G401 (cell line): ENCODE measurements at places on chromosomes 5 and 9.
A peak's percentile ranks its signal among the peaks of the same experiment; 100 is the strongest.

DNA sequence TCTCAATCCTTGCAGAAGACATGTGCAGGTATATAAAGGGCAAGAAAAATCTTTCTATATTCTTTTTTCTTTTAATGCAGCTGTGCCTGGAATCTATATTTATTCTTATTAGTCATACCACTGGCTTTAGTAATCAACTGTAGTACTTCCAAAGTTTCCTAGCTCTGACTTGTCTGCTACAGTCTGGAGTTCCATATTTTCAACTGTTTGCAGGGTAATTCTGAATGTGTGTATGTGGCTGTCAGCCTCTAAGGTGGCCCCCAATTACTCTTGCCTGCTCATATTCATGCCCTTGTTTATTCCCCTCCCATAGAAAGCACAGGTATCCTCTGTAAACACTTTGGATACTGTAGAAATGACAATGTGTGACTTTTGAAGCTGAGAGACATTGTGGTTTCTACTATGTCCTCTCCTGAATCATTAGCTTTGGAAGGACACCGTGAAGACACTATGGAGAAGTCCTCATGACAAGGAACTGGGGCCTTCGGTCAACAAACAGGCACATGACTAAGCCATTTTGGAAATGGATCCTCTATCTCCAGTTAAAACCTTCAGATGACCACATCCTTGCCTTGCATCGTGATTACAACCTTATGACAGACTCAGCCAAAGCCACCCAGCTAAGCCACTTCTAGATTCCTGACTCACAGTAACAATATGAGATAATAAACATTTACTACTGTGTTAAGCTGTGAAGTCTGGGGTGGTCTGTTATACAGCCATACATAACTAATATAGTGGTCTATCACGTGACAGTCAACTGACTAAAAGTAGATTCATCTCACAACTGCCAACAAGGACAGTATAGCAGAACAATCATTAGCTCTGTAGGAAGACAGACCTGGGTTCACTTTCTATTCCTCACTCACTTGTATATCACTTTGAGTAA, 49.5 kb upstream of the SUSD1 start:
- no peak for DNase-seq

- DNase-seq, result no peak
These were observed 66.0 kb downstream of the RAB3C start for GRCh38 chr5:58648846-58649245.

GRCh38 chr5:171635028-171635427, 150.6 kb upstream of the SMIM23 start:
- DNase-seq, result no peak

DNA sequence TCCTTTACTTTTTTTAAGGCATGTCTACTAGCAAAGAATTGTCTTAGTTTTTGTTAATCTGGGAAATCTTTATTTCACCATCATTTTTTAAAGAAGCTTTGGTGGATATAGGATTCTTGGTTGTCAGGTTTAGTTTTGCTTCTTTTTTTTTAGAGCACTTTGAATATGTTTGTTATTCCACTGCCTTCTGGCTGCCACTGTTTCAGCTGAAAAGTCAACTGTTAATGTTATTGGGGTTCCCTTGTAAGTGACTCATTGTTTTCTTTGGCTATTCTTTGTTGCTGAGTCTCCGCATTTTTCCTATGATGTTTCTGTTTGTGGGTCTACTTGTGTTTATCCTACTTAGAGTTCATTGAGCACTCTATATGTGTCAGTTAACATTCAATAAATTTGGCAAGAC, 44.4 kb downstream of the PHAX start:
- no peak for DNase-seq

DNA sequence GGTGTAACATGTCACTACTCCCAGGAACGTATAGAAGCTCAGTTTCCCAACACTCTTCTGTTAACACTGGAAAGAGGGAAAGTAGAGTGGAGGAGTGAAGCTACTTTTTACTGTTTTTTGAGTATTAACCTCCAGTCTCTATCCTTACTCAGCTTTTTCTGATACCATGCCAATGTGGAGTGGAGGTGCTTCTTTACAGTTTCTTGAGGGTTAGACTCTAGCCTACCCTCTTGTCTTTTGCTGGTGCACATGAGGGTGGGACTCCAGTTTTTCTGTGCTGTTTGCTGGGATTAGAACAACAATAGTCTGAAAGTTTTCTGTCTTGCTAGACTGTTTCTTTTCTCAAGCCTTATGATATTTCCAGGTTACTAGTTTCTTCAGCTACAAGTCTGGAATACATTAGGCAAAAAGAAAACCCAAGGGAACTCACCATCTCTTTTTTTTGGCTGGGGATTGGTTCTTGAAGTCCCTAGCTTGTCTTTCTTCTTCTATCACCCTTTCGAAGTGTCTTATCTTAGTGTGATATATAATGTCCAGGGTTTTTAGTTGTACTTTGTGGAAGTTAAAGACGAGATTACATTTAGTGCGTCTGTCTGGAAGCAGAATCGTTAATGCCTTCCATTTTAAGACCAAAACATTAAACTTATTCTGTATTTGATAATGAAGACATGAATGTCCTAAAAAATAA, 35.9 kb downstream of the PRR16 start:
- DNase-seq, result no peak

- DNase-seq, result peak; percentile 12
These were observed 88.8 kb upstream of the EQTN start for GRCh38 chr9:27385606-27386322.

GRCh38 chr9:119003882-119004617, 365.2 kb downstream of the BRINP1 start:
- no peak for DNase-seq

DNA sequence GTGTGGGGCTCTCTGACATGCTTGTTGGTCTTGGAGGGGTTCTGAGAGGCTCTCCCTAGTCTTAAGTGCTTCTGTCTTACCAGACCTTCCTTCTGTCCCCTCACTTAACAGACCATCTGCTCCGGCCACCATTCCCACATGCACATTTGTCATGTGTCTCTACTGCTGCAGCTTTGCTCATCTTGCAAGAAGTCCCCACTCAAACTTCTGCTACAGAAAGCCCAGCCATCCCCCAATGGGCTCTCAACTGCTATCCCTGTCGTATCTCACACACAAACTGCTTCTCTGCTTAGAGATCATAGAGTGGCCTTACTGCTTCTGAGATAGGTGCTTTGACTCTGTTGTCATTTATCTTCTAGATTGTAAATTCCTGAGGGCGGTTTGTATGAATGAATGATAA, 69.4 kb downstream of the NUP214 start:
- DNase-seq, result no peak

DNA sequence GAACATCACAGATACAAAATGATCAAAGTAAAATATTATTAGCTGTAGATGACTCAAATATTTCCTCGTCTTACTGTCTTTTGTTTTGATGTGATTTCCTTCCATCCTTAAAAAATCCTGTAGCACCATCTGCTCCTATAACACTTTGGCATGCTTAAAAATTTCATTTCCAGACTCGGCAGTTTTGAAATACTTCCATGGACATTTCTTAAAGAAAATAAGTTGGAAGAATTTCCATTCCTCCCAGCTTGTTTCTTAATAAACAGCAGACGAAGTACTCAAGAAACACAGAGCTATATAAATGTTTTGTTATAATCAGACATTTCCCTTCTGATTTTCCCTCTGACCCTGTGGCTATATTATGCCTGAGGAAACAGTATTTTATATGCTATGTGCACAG, 41.2 kb upstream of the SVEP1 start:
- peak; percentile 64 for DNase-seq

GRCh38 chr9:17060450-17060849, 74.4 kb upstream of the CNTLN start:
- DNase-seq, result no peak

DNA sequence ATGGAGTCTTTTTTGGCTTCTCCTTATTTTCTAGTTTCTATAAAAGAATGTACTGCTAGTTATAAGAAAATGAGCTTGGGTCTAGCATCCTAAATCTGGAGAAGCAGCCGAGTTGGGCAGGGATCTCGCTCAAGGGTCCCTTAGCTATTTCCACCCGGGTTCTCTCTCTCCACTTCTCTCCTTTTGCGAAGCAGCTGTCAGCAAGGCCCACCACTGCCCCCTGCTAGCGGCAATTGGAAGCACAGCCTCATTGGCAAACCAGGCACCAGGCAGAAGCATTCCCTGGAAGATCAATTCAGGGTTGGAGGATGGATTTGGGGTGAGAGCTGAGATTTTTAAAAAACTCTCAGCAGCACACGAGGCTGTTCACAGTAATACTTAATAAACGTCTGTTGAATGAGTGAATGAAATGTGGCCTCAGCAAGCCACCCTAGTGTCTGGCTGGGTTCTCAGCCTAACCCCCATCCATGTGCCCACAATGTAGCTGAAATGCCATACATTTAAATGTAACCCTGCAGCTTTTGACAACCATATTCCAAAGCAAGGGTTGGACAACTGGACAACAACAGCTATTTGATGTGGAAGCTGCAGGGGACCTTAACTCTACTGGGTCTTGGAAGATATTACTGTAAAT, 34.6 kb upstream of the TNIP1 start:
- peak; percentile 80 for DNase-seq

GRCh38 chr5:176810687-176811501, 535 bp downstream of the UNC5A start:
- DNase-seq, result peak; percentile 78

DNA sequence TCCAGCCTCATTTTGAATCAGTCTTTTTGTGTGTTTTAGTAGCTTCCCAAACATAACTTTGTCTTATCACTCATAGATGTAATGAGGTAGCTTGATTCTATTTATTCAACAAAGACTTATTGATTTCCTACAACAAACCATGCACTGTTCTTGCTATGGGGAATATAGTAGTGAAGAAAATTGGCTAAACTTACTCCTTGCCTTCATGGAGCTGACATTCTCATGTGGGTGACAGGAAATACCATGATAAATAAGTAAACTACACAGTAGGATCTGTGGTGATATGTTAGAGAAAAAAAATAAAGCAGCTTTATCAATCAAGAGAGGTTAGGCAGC, 255.7 kb upstream of the TNC start:
- no peak for DNase-seq

DNA sequence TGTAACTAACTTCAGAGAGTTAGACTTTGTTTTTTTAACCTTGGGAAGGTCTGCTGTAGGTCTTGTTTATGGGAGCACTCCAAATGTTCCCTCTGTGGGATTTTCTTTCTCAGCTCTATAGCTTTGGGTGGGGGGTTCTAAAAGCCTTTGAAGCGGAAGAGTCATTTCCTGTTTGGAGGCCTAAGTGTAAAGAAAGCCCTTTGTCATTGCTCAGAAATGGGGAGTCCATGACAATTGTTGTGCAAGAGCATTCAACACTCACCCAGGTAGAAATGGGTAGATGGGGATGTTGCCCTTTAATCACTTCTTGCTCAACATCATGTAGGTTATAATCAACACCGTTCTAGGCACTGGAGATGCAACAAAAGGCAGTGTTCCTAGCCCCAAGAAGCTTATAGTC, 30.3 kb upstream of the MAST4 start:
- DNase-seq, result no peak

DNA sequence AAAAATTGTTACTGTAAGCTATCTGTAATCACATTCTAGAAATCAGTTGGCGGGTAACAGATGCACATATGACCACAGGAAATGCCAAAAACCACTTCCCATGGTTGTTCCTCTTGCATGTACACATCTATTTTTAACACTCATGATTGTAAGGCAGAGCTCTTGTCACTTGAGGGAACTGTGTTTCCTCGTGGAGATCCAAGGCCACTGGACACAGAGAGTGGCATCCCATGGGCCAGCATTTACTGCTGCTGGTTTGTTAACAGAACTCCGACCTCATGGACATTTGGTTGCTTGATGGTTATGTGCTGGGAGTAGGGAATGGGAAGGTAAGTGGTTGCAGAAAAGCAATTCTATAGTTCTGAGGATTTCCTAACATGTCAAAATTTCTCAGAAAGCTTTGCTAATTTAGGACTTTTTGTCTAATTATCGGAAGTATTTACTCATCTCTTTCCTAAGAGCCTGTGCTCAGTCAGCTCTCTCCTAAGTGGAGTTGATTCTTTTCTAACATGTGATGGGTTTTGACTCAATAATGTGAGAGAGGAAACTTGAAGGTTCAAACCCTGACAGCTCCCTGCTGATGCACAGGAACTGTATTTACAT, 202.0 kb upstream of the NR3C1 start:
- DNase-seq, result no peak

- DNase-seq, result no peak
These were observed 144.9 kb downstream of the CCDC192 start for GRCh38 chr5:127848098-127848497.

DNA sequence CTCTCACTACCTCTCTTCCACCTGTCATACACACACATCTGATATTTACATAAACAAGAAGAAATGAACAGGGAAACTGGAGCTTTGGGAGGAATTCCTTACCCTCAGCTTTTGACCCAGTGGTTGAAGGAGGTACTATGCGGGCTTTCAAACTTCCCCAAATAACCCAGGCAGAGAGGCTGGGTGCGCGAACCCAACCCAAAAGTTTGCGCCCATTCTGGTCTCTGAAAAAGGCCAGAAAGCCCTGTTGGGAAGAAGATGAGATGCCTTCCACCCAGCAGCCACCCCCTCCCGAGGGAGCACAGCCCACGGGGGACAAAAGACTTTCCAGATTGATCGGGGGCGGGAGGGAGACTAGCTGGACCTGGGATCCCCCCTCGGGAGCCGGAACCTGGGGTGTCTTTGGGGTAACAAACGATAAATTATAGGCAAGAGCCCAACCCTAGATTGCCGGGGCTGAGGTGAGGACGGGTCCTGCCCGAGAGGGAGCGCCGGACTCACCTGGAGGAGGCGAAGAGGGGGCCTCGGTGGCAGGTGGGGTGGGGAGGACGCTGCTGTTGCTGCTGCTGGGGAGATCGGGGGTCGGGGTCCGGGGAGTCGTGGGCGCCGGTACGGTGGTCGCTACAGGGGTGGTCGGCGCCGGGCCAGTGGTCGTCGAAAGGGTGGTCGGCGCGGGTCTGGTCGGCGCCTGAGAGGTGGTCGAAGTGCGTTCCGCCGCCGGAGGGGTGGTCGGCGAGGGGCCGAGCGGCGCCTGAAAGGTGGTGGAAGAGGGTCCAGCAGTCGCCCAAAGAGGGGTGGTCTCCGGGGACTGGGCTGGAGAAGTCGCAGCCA, 798 bp downstream of the MEGF9 start:
- DNase-seq, result no peak

DNA sequence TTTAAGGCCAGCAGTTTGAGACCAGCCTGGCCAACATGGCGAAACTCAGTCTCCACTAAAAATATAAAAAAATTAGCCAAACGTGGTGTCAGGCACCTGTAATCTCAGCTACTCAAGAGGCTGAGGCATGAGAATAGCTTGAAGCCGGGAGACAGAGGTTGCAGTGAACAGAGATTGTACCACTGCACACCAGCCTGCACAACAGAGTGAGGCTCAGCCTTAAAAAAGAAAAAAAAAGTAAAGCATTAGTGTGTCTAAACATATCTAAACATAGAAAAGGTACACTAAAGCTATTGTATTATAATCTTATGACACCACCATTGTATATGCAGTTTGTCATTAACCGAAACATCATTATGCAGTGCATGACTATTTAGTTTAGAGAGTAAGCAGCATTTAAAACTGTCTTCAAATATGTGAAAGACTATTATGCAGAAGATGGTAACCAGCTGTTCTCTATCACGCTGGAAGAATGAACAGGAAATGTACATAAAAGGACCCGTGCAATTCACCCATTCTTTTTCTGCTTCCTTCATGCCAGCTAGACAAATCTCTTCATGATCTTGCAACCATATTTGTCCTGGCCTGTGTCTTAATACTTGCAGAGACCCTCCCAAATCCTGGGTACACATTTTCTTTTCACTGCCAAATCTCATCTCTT, 58.6 kb downstream of the ITGA1 start:
- no peak for DNase-seq

GRCh38 chr5:57394421-57395210, 88.0 kb downstream of the ACTBL2 start:
- no peak for DNase-seq
